ENCODE measurements at places on chromosomes 11 and 22. TPM values are rescaled to one million over a fixed set of nuclear protein-coding genes. Genes with fewer than 3 reads are reported as not detected.

RRP7A gene
- 184 TPM for total RNA-seq

C11orf91 gene
- not detected for total RNA-seq

GPR83 gene
- not detected for total RNA-seq

APOBEC3G gene
- total RNA-seq: 44.3 TPM

KRTAP5-2 gene
- total RNA-seq: not detected

ACCSL gene
- total RNA-seq: not detected

MICAL2 gene
- 59.7 TPM for total RNA-seq

KRTAP5-8 gene
- not detected for total RNA-seq

CASP5 gene
- not detected for total RNA-seq

ISX gene
- total RNA-seq: not detected

CCDC89 gene
- total RNA-seq: not detected

KCNK7 gene
- total RNA-seq: 0.62 TPM

POU2F3 gene
- total RNA-seq: not detected

TIMP3 gene
- total RNA-seq: 0.14 TPM

SLC6A5 gene
- total RNA-seq: not detected

ARHGAP20 gene
- total RNA-seq: 0.28 TPM

OR51M1 gene
- not detected for total RNA-seq

TBCEL gene
- 7.8 TPM for total RNA-seq

HEPHL1 gene
- not detected for total RNA-seq

TH gene
- total RNA-seq: not detected

XRRA1 gene
- 23.7 TPM for total RNA-seq

BTG4 gene
- total RNA-seq: 0.30 TPM

LRRC56 gene
- total RNA-seq: 1.4 TPM

RBMXL2 gene
- total RNA-seq: not detected

BIK gene
- 3.3 TPM for total RNA-seq

TRPC6 gene
- not detected for total RNA-seq

SYNGR1 gene
- 7.4 TPM for total RNA-seq

MYOD1 gene
- total RNA-seq: not detected

MMP27 gene
- not detected for total RNA-seq

All from activated naive CD8-positive, alpha-beta T cell treated with anti-CD3 and anti-CD28 coated beads for 36 hours (primary cell).